HAP-1 (cell line): ENCODE measurements at places on chromosomes 7 and 10.

DNA sequence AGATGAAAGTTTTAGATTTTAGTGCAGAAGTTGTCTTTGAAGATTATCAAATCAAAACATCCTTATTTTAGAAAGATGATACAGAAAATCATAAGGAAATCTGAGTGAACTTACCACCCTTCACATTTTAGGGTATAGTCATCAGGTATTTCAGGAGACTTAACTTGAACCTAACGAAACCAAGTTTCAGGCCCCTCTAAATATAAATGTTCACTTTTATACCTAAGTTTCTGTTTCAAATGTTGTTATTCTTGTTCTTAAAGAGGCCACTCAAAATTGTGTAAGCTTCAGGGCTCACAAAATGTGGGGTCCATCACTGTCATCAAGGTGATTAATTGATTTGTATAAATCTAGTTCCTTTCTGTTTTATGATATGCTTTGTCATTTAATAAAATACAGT, 216.2 kb downstream of the KIAA1217 start:
- no peak for DNase-seq

GRCh38 chr10:35226507-35226906, 99.9 kb downstream of the CREM start:
- no peak for DNase-seq

DNA sequence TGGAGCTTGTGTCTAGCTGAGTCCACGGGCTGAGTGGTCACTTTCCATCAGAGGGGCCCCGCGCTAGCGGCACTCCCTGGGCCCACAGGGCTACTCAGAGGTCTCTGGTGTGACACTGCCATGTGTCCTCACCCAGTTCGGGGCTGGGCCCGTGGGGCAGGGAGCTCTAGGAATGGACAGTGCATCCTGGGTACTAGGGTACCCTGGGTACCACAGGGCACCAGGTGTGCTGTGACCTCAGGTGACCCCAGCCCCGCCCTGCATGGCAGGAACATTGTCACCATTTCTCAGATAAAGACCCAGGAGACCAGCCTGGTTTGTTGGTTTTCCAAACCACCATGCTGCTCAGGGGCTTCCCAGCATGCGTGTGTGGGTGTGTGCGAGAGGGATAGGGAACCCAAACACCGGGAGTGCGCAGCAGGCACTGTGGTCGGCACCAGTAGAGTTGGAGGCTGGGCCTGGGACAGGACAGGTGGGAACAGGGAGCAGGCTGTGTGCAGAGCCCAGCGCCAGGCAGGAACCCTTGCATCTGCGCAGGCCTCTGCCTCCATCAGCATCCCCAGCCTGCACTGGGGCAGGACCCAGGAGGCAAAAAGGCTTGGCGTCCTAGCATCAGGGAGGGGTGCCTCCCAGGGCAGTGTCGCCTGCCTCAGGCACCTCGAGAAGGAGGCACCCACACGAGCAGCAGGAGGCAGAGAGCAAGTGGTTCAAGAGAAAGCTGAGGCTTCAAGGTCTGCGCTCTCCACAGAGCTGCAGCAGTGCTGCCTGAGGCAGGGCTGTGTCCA, 19.4 kb upstream of the CSGALNACT2 start:
- no peak for DNase-seq

- DNase-seq, result no peak
Observed at GRCh38 chr7:31933481-31933880, 136.7 kb downstream of the PDE1C start.

- no peak for DNase-seq
Observed at GRCh38 chr7:42690794-42691639, 220.9 kb downstream of the C7orf25 start.

DNA sequence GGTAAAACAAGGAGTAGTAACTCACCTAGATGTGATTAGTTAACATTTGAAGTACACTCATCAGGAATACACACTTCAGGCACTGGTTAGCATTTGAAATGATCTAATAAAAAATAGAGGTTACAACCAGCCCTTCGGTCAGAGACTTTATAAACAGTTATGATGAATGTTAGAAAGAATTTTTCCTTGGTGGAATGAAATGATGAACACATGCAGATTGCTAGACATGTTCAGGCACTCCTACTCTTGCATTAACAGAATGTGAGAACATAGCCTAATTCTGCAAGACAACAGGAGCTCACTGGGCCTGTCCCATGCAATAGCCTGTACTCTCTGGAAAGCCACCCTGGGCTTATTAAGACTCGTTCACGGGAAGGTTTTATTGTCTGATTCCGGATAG, 47.3 kb upstream of the TECTB start:
- DNase-seq, result no peak

DNA sequence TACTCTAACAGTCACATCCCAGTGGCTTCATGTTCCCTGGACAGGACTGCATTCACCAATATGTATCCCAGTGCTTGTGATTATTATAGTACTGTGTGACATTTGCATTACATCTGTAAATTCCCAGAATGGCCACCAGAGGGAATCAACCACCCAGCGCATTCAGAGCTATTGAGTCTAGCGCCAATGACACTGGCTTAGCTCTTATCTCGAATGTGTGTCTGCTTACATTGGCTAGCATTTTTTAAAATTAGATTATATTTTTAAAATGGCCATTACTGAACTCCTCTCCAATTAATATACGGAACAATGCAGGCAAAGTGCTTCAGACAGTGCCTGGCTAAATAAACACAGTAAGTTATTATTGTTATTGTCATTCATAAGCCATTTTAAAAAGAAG, 36.3 kb downstream of the TRIL start:
- DNase-seq, result peak; percentile 68

- no peak for DNase-seq
Observed at GRCh38 chr7:139180700-139181311, 50.2 kb upstream of the UBN2 start.

DNA sequence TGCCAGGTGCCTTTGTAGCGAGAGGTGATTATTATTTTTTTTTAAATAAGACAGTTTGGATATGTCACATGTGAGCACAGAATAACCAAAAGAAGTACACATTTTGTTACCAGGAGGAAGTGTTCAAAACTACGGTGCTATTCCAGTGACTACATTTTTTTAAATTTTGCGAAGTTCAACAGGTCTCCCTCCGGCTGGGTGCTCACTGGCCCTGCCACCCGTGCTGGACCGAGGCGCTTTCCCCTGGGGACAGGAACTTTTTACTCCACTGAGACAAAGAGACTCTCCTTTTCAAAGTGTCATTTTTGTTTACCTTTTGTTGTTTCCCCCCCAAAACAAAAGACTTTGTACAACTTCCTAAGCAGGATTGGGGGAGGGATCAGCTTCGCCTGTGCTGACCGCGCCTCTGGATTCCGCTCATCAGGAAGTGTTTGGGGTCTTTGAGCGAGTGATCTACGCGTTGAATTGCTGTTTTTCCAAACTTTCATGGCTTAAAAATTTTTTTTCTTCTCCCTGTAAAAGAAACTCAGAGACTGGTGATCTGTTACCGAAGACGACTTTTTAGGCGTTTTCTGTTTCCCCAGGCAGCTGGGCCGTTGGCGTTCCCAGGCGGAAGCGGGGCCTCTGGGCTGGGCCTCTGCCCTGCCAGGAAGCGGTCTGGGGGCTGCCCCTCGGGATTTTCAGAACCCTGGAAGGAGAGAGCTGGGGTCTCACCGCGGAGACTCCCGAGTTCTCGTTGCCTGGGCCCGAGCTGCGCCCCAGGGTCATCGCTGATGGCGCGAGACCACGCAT, 7.2 kb downstream of the EN2 start:
- DNase-seq, result peak; percentile 12

- no peak for DNase-seq
Observed at GRCh38 chr7:139671967-139672366, 105.8 kb downstream of the HIPK2 start.

DNA sequence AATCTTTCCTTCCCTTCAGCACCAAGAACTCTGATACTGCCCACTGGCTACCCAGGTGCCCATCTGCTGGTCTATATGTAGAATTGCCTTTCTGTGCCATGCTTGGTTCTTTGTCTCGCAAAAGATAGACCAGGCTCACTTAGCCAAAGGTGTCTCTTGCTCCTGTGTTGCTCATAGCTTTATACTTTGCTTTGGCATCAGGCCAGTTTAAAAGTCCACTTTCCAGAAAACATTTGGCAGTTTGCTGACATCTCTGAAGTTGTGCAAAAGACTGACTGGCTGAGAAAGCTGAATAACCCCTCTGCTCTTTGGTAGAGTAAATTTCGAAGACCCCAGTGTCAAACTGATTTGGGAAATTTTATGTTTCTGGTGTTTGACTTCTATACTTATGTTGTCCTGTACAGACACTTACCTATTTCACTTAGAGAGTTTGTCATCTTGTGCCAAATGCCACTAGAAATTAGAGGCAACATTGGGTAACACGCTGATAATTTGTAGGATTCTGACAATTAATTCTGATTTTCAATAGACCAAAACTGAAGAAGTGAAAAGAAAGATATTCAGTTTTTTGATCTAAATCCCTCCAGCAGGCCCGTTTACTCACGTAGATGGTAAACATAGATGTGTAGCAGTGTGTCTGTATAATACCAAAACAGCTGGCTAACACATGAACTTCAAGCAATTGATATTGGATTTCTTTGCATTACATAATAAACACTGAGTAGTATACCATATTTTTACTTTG, 91.1 kb downstream of the CPED1 start:
- no peak for DNase-seq

GRCh38 chr7:17020250-17020649, 138.5 kb upstream of the AGR3 start:
- DNase-seq, result no peak

- DNase-seq, result no peak
Observed at GRCh38 chr10:131859341-131860020, 41.3 kb upstream of the PPP2R2D start.

- no peak for DNase-seq
Observed at GRCh38 chr10:79360499-79361342, 13.5 kb downstream of the PPIF start.

GRCh38 chr7:76409537-76409936, at the start of gene SSC4D:
TSS of gene SSC4D (minus strand) at chr7:76409697. CDS start at chr7:76404439, 5,258 bp downstream.
- no peak for DNase-seq

GRCh38 chr7:118372530-118372929, 148.0 kb downstream of the ANKRD7 start:
- no peak for DNase-seq

- DNase-seq, result no peak
Observed at GRCh38 chr7:44858161-44858560, 10.3 kb upstream of the H2AZ2 start.

GRCh38 chr7:7705318-7705717, 13.1 kb downstream of the RPA3 start:
- no peak for DNase-seq

GRCh38 chr7:94050046-94050445, 45.9 kb upstream of the BET1 start:
- DNase-seq, result no peak

DNA sequence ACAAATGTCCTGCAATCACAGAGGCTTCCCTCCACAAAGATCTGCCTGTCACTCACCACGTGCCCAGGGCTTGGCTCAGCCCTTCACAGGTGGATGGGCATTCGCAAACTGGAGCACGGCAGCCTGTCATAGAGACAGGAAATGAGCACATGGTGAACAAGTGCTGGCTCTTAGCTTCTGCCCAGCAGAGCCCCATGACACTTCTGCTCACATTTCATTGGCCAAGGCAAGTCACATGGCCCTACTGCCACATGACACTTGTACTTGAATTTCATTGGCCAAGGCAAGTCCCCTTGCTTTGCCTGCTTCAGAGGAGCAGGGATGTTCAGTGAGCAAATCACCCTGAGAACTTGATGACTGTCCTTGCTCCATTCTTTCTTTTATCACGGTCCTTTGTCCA, 110.8 kb upstream of the PPP2R2D start:
- DNase-seq, result peak; percentile 25

GRCh38 chr7:121401896-121402295, 5.8 kb upstream of the FAM3C start:
- peak; percentile 15 for DNase-seq

DNA sequence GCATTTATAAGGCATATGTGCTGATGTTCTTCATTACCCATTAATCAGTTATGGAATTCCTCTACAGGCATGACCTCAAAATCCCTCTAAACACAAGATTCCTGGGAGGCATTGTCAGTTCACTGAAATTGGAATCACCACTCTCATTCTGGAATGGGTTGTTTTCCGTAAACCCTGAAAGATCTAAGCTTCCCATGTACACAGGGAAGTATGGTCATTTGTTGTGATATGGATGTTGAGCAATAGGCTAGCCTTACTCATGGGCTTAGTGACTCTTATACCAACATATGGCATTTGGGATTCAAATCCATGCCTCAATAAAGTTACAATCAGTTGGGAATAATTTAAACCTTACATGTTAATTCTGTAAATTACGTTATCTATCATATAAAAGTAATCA, 258.0 kb downstream of the XPNPEP1 start:
- DNase-seq, result no peak

- no peak for DNase-seq
Observed at GRCh38 chr10:30826679-30827078, 197.1 kb upstream of the LYZL2 start.

DNA sequence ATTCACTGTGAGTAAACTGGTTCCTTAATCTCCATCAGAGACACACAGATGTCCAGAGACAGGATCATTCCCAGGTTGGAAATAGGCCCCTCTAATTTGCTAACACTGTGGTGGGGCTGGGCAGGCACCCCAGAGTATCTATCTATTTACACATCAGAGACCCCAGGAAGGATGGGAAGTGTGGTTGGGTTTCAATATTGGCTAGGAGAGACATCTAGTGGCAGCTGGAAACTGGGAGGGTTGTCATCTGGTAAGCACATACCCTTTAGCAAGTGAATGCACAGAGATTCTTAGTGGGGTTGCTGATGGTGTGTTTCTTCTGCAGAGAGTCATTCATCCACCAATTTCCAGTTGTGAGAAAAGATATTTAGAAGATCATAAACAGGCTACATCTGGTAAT, 36.0 kb upstream of the NRG3 start:
- no peak for DNase-seq

DNA sequence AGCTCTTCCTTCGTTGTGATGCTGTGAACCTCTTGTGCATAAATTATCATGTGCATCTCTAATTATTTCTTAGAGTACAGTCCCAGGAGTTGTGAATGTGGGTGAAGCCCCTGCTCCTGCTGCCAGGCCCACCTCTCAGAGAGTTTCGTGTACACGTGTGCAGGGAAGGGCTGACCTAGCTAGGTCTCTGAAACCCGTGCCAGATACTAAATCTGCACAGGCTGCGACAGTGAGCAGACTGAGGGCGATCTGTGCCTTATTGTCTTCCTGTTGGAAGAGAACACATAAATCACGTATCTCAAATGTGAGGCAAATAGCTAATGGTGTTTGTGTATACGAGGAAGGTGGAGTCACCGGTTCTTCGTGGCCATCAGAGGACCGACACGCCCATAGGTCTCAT, 71.8 kb upstream of the DNAJB6 start:
- DNase-seq, result no peak

GRCh38 chr10:47359101-47359500, 10.9 kb downstream of the RBP3 start:
- DNase-seq, result no peak

- DNase-seq, result no peak
Observed at GRCh38 chr7:47604496-47604890, 22.6 kb upstream of the TNS3 start.

- no peak for DNase-seq
Observed at GRCh38 chr7:127418459-127418858, 26.0 kb upstream of the ZNF800 start.

- DNase-seq, result no peak
Observed at GRCh38 chr7:125934955-125935354, 1005.3 kb upstream of the POT1 start.

GRCh38 chr7:5492020-5492635, 68.5 kb upstream of the TNRC18 start:
- no peak for DNase-seq

GRCh38 chr10:17464545-17464944, 10.2 kb upstream of the ST8SIA6 start:
- DNase-seq, result no peak

GRCh38 chr7:142796501-142797390, 26.0 kb downstream of the PRSS2 start:
- no peak for DNase-seq

- peak; percentile 78 for DNase-seq
Observed at GRCh38 chr7:12067156-12067831, 143.8 kb upstream of the TMEM106B start.
